CD4-positive, alpha-beta T cell treated with Interleukin-1 beta for 1 hour (primary cell): ENCODE measurements at places on chromosomes 16 and 17.

- DNase-seq = no peak
Measured at GRCh38 chr16:23397464-23397863, 55.5 kb downstream of the COG7 start.

GRCh38 chr16:57540387-57540786 lies 2.1 kb upstream of the ADGRG5 start:
- no peak for DNase-seq

GRCh38 chr17:44901411-44901921 lies 2.2 kb upstream of the EFTUD2 start:
- DNase-seq = no peak

DNA sequence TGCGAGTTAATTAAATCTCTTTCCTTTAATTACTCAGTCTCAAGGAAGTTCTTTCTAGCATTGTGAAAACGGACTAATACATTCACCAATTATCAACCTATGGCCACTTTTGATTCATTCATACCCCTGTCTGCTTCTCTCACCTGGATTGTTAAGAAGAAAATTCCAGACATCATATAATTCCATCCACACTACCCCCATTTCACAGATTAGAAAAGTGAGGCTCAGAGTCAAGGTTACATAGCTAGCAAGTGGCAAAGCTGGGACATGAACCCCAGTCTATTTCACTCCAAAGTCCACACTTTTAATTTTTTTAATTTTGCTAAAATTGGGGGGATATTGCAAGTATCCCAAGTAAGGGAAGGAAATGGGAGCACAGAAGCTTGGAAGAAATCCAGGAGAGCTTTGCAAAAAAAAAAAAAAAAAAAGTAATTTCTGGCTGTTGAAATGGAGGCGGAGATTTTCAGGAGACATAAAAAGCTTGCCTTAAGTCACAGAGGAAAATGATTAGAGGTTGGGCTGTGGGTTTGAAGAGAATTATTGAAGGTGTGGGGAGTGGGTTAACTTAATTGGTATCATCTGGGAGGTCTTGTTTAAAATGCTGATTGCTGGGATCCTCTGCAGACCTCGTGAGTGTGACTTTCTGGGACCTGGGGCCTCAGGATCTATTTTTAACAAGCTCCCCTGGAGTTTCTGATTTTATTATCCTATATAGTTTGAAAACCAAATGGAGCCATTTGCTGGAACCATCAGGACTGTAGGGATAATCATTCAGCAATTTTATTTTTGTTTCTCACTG lies 42.3 kb upstream of the ZKSCAN2 start:
- DNase-seq = no peak

GRCh38 chr17:80034791-80035686 lies 633 bp downstream of the TBC1D16 start:
- DNase-seq = peak; percentile 64

DNA sequence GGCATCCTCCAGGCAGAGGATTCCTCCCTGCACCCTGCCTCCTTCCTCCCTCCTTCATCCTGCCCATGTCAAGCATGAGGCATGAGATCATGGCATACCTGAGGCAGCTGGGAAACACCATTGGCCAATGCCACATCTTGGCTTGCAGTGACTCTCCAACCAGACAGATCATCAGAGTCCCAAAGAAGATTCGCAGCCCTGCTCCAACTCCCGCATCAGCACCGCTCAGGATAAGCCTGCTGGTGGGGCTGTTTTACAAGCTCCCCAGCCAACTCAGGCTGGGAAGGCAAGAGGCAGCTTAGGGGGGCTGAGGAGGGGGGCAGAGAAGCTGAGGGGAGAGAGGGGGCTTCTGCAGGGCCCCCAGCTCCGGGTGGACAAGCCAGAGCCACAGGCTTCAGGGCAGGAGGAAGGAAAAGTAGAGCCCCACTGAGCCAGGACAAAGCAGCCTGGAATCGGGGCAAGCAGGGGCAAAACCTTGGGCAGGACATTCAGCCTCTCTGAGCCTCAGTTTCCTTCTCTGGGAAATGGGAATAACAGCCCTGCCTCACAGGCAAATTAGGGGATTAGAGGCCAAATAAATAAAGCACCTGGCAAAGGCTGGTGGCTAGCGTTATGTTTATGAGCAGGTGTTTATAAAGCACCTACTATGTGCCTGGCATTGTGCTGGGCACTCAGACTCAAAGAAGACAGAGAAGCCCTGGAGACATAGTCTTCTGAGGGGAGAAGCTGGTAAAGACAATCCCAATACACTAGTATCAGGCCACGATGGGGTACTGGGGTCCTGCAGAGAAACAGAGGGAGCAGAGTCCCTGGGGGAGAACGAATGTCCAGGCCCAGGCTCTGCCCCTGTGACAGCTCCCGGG lies 88.1 kb downstream of the GOSR1 start:
- DNase-seq = no peak

DNA sequence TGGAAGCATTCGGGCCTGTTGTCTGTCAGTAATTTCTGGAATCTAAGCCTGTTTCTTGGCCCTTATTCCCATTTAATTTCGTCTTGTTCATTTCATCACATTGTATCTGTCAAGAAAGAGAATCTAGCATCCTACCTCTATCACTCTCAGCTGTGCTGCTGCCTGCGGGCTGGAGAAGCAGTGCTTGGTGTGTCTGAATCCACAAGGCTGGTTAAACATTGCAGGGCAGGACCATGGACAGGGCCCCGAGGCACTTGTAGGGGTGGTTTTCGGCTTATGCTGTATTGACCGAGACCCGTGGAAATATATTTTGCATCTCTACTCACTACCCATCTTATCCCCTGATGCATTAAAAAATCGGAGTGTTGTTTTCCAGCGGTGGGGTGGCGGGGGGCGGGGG lies 3.1 kb downstream of the RAB11FIP4 start:
- DNase-seq = peak; percentile 11

DNA sequence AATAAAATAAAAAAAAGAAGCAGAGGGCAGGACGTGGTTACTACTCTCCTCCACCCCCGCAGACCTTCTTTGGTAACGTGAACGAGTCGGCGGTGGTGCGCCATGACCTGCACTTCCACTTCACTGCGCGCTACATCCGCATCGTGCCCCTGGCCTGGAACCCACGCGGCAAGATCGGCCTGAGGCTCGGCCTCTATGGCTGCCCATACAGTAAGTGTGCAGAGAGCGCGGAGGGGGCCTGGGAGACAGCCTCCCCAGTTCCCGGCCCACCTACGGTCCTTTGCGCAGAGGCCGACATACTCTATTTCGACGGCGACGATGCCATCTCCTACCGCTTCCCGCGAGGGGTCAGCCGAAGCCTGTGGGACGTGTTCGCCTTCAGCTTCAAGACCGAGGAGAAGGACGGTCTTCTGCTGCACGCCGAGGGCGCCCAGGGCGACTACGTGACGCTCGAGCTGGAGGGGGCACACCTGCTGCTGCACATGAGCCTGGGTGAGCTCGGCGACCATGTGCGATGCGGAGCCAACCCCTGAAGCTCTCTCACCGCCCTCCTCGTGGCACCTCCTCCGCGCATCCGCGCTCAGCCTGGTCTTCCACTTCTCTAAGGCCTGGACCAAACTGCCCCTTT lies 2.7 kb downstream of the CNTNAP1 start:
- no peak for DNase-seq

DNA sequence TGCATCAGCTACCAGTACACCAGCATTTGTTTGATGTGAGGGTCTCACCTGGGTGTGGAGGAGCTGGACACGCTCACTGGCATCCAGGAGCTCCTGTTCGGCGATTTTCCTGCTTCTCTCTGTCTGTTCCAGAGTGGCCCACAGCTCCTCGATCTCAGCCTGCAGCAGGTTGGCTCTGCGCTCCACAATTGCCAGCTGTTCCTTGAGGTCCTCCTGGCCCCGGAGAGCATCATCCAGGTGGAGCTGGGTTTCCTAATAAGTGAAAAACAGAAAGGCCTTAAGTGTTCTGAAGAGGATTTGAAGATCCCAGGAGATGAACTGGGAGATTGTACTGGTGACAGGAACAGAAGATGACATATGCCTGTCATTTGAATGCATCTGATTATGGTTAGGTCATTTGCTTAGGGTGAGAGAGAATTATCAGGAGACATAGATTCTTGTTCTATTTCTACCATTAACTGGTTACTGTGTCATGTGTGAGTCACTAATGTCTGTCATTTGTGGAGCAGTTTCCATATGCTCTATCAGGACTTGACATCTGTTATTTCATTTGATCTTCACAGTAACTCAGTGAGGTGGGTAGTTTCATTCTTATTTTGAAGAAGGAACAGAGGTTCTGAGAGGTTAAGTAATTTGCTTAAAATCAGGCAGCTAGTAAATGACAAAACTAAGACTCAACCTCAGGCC lies 21.5 kb upstream of the MYH13 start:
- DNase-seq = no peak

DNA sequence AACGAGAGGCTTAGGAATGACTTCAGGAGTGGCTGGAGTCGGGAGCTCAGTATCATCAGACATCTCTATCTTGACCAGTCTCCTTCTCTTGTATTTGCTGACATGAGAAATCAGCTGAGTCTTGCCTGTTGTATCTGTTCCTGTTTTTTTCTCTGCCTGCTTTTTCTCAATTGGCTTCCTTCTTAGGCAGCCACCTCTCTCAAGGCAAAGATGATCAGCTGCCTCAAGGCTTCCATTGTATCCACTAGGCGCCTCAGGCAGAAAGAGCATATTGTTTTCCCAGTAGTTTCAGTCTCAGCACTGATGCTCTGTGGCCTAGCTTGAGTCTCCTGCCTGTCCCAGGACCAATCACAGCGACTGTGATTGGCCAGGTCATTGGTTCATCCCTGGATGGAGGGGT lies 306.2 kb downstream of the CPPED1 start:
- DNase-seq = no peak

DNA sequence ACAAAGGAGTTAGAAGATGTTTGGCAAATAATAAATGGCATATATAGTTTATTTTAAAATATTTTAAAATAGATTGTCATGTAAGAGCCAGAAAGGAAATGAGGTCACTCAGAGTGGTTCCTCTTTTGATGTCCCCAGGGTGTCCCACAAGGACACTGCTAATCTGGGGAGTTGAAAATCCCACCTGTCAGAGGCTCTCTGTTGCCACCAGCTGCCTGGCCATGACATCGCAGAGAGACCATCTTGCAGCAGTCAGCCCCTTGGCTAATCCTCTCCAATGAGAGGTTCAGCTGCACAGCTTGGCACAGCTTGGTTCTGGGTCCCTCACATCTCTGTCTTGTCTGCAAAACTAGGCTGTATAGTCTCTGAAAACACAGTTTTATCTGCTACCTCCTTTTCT lies 11.0 kb upstream of the RBFOX1 start:
- DNase-seq = no peak

DNA sequence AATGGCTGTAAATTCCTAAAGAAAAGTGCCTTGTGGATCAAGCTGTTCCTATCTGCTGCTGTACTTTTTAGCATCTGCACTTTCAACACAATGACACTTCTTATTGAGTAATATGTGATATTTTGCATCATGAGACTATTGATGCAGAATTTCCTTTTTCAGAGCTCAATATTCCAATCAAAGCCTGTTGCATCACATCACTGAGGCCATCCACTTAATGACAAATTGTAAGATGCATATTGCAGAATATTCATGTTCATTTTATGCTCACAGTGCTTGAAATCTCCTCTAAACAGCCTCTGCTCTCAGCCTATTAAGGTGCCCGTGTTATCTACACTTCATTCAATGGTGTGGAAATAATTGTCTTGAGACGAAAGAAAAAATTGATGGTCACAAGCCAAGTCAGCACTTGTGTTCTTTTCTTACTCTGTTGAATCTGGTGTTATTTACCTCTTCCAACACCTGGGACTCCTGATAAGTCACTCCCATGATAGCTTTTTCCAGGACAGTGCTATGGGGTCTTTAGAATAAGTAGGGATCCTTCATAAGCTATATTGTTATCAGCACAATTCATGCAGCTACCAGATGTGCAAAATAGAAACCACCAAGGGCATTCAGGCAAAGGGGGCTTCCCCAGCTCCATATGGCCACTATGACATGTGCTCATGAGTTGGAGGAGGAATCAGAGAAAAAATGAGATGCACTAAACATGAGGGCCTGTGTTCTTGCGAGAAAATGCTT lies 9.3 kb upstream of the SKAP1 start:
- peak; percentile 46 for DNase-seq

GRCh38 chr17:41579484-41580243 lies 7.0 kb downstream of the KRT14 start:
- DNase-seq = peak; percentile 64
